Hematopoietic multipotent progenitor cell treated with erythropoietin and hydrocortisone succinate and interleukin-3 and kit ligand, for 8 days (in vitro differentiated cells): ENCODE measurements at places on chromosomes 3 and 15.

- no peak for DNase-seq
These were observed 38.5 kb upstream of the POLR2M start for GRCh38 chr15:57668016-57668415.

- DNase-seq: no peak
These were observed 1.3 kb downstream of the MESD start for GRCh38 chr15:80988148-80988796.

DNA sequence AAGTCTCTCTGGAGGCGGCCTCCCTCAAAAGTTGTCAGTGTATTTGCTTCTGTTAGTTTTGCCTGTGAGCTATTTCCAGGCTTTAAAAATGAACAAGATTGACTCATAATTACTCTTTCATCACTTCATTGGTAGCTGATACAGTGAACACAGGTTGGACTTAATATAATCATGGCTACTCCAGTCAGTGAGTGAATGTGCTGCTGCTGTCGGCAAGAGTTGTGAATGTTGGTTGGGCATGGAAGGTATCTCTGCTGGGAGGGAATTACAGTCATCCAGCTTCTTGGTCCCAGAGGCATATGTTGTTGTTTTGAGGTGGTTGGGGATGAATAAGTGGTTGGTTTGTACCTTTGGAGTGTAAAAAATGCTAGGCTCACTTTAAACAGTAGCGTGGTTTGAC is 11.5 kb downstream of the TCF12 start:
- no peak for DNase-seq

- DNase-seq: no peak
These were observed 73.8 kb upstream of the HRH1 start for GRCh38 chr3:11080492-11080891.

DNA sequence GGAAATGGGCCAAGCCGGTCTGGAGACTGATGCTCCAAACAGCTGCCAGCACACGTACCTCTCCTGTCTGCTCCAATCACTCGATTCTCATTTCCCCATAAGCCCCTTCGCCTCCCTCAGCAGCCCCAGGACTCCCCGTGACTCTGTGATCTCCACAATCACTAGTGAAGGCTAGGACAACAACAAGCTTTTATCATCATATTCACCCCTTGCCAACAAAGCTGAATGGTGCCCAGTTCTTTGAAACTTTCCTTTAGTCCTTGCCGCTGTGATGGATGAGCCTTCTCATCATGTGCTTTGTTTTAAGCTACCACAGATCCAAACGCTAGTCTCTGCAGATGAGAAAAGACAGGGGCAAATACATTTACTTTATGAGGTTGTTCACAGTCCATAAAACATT is 242.0 kb downstream of the SV2B start:
- DNase-seq: no peak

- DNase-seq: no peak
These were observed 199.2 kb downstream of the GHSR start for GRCh38 chr3:172249039-172249438.

DNA sequence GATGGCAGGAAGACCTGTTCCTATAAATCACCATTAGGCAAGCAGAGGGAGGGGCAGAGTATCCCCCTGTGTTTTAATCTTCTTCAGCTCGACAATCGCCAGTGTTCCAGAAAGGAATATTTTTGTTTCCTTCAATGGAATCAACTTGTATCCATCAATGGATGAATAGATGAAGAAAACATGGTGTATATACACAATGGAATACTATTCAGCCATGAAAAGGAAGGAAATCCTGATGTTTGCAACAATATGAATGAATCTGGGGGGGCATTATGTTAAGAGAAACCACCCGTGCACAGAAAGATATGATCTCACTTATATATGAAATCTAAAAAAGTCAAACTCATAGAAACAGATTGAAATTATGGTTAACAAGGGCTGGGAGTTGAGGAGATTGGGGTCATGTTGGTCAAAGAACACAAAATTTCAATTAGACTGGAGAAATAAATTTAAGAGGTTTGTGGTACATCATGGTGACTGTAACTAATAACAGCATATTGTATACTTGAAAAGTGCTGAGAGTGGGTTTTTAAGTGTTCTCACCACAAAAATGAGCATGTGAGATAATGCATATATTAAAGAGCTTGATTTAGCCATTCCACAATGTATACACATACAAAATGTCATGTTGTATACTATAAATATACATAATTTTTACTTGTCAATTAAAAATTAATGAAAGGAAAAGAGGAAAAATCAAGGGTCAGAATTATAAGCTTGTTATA is 64.2 kb upstream of the ITGA11 start:
- no peak for DNase-seq
